Stimulated activated CD8-positive, alpha-beta memory T cell treated with anti-CD3 and anti-CD28 coated beads, Interleukin-12 subunit alpha, Interleukin-12 subunit beta, amount 100 ng/mL, for 4 hours (primary cell): ENCODE measurements at places on chromosomes 3 and 15.

- DNase-seq, result no peak
These were observed 292.0 kb downstream of the ZIC1 start for GRCh38 chr3:147701195-147701594.

GRCh38 chr3:164897342-164897741, 181.0 kb downstream of the SI start:
- DNase-seq, result no peak

- DNase-seq, result no peak
These were observed 843.9 kb downstream of the TUSC7 start for GRCh38 chr3:117553461-117553860.

GRCh38 chr3:113552851-113553250, 20.5 kb downstream of the SIDT1 start:
- DNase-seq, result no peak

DNA sequence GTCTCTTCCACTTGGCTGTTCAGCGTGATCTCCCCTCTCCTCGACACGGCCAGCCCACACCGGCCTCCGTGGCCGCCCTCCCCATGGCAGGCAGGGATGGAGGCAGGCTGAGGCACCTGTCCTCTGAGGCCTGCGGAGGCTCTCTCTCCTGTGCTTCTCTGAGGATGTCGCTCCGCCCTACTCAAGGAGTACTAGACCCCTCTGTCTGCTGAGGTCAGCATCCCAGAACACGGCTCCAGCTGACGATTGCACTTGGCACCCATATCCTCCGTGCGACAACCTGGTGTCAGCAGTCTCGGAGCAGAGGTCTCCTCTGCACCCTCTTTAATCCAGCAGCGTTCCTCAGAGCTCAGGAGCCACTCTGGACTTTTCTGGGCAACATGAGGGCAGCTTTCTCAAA, 322.6 kb downstream of the OCA2 start:
- no peak for DNase-seq

DNA sequence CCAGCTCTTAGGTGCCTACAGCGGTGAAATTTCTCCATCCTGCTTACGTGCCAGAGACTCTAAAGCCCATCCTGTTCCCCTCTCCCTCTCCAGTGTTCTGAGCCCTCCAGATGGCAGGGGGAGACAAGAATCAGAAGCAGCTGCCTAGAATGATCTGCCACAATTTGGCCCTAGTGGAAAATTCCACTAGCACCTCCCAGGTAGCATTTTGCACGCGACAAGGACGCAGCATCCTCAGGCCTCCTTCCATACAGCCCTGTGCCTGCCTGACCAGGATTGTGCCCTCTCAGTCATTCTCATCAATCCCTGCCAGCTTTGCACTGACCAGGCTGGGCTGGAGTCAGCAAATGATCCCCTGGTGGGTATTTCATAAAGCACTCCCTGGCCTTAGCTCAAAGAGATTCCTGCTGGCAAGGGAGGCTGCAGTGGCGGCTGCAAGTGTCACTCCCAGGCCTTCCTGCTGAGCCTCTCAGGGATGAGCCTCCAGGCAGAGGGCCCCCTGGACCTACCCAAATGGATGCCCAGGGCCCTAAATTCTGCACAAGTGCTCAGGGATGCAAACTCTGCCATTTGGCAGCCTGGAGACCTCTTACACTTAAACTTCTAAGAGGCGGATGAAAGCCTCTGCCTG, 130.2 kb upstream of the ATP2B2 start:
- no peak for DNase-seq

GRCh38 chr3:43249405-43249804, 36.9 kb upstream of the SNRK start:
- no peak for DNase-seq

GRCh38 chr3:156161172-156161571, 40.8 kb downstream of the KCNAB1 start:
- DNase-seq, result no peak

- DNase-seq, result no peak
These were observed 143.9 kb downstream of the GABRB3 start for GRCh38 chr15:26628879-26629529.

GRCh38 chr3:11211531-11212298, 57.4 kb downstream of the HRH1 start:
- DNase-seq, result no peak

DNA sequence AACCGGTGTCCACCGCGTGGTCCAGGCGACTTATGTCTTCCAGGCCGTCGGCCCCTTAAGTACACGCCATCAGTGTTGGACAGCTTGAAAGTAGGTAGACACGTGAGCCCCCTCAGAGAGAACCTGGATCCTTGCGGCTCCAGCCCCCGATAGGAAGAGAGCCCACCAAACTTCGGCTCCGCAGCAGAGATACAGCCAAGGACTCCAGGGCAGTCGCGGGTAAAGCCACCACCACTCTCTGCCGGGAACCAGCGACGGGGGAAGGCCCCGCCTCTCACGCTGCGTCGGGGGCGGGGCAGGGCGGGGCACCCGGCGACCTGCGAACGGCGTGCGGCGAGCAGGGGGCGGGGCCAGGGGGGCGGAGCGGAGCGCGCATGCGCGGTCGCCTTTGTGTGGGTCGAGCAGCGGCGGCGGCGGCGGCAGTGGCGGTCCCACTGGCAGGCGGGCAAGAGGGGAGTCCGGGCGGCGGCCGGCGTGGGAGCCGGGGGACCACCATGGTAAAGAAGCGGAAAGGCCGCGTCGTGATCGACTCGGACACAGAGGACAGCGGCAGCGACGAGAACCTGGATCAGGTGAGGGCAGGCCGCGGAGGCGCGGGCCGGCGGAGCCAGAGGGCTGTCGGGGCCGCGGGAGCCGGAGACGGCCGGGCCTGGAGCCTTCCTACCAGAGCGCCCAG, at the start of gene RTF1:
Gene RTF1 (plus strand): TSS at position 354 of the 676 bp plus-strand sequence. CDS start 21 bp downstream, at position 375.
- DNase-seq, result peak; percentile 98

DNA sequence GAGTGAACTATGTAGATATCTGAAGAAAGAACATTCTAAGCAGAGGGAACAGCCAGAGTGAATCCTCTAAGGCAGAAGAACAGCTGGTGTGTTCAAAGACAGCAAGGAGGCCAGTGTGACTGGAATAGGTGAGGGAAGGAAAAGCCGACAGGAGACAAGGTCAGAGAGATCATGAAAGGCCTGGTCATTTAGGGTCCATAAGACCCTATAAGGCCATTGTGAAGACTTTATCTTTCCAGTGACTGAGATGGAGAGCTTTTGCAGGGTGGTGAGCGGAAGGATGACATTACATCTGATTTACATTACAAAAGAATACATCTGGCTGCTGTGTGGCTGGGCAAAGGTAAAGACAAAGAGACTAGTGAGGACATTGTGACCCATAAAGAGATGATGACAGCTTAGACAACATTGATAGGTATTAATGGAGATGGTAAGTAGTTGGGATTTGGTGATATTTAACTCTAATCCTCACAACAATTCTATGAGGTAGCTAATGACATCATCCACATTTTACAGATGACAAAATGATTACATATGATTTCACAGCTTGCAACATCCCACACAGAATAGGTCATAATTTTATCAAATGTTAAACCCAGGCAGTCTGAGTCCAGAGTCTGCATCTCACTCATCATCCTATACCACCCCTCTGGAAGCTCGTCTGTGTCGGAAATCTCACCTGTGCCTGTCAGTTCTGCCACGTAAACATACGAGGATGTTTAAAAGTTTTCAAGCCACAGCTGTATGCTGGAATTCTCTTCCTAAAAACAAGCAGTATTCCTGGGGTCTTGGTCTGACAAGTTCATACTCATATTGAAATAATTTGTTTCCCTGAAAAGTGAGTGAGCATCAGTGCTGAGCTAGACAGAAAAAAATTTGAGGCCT, 70.2 kb upstream of the PIK3R4 start:
- DNase-seq, result no peak

DNA sequence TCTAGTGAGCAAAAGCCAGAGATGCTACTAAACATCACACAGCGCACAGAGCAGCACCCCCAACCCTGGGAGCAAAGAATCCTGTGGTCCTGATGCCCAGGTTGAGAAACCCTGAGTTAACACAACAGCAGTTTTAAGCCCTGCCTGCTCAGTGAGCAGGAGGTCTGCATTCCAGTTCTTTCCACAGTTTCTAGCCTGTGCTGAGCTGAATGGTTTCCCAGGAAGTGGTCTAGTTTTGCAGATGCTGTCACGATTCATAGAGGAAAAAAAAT, 171.1 kb upstream of the PROK2 start:
- DNase-seq, result no peak

GRCh38 chr3:107263269-107264021, 113.8 kb upstream of the CCDC54 start:
- DNase-seq, result no peak
